ENCODE measurements at places on chromosomes 4 and X. TPM values are rescaled to one million over a fixed set of nuclear protein-coding genes. Genes with fewer than 3 reads are reported as not detected.
A peak's percentile ranks its signal among the peaks of the same experiment; 100 is the strongest.

GRCh38 chr4:3816983-3817960 lies 51.1 kb downstream of the ADRA2C start:
- DNase-seq: no peak

DNA sequence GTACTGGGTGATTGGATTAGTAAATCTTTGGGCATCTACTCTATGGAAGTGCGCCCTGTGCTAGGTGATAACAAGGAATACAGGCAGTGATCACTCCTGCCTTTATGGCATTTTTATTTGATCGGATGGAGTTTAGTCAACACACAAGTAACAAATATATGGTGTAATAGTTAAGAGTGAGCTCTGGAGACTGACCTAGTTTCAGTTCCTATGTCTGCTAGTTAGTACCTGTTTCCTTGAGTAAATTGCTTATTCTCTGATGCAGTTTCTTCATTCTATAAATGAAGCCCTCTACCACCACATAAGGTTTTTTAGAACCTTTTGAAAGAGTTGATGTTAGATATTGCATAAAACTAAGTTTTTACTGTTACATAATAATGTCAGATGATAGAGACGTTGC lies 134.6 kb downstream of the KDM6A start:
- no peak for DNase-seq

DNA sequence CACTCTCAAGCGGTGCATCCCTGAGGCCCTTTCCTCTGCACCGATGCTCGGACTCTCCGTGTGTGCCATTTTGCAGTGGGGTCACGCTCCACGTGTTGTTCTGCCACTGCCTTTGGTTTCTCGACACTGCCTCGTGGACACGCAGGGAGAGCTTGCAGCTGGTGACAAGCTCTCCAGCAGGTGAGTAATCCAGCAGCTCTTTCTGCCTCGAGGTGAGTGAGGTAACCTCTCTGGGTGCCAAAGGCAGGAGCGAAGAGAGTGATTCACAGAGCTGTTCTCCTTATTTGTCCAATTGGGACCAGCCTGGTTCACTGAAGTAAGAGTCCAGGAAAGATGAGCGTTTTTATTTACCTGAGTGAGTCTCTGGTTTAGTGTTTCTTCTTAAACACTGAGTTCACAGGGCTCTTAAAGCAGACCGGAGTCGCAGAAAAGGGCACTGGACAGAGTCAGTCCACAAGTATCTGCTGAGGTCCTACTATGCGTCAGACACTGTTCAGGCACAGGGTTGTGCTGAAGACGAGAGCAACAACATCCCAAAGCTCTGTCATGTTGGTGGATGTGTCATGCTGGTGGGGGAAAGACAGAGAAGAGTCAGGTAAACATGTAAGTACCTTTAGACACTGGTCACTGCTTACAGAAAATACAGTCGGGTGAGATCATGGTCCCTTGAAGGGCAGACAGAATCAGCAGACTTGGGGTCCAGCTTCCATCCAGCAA lies 61.8 kb downstream of the FHDC1 start:
- peak; percentile 84 for DNase-seq

DNA sequence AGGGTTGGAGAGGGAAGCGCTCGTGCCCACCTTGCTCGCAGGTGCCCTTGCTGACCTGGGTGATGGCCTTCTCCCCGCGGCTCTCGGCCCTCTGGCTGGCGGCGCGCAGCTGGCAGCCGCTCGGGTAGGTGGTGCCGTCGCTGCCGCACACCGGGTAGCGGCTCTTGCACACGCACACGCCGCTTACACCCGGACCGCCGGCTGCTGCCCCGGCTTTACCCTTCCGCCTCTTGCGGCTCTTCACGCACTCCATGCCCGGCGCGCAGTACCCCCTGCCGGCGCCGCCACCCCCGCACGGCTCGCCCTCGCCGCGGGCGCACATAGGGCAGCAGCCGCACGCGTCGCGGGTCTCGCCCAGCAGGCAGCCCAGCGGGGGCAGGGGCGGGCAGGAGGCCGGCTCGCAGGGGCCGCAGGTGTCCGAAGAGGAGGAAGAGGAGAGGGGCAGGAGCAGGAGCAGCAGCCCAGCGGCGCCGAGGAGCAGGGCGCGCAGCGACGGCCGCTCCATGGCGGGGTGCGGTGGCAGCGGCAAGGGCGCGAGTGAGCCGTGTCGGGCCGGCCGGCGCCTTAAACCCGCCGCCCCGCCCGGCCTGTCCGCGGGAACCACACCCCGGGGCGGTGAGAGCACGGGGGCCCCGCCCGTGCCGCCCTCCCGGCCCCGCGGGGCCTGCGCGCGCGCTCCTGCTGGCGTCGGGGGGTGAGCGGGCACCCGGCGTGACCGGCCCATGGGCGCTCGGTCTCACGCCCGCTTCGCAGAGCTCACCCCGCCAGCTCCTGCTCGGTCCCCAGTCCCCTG lies at the start of gene IGFBP7:
Gene IGFBP7 (minus strand): TSS at position 539 of the 793 bp plus-strand sequence. CDS start 34 bp downstream, at position 505.
- DNase-seq: no peak

DNA sequence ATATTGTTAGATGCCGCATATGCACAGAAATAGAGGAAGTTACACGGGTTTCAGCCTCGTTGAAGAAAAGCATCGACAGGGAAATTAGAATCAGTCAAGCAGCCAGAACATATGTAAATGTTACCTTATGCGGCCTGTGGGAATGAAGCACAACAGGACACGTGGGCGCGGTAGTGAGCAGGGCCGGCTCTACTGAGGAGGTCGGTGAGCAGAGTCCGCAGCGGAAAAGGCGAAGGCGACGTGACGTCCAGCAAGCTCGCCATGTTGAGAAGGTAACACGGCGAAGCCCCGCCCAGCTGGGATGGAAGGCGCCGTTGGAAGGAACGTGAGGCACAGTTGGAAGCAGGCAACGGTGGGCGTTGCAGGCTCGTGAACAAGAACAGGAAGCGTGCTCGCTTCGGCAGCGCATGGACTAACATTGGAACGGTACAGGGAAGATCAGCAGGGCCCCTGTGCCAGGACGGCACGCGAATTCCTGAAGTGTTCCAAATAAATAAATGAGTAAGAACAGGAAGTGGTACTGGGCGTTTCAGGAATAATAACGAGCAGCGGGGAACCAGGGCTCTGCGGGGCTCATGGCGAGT lies 54.6 kb downstream of the MTNR1A start:
- no peak for DNase-seq

The ARHGAP36 gene
- not detected for total RNA-seq

- DNase-seq: no peak
These were observed 225.0 kb upstream of the CXXC4 start for GRCh38 chr4:104719539-104720230.

- no peak for DNase-seq
These were observed 18.0 kb upstream of the UBA1 start for GRCh38 chrX:47175588-47175980.

DNA sequence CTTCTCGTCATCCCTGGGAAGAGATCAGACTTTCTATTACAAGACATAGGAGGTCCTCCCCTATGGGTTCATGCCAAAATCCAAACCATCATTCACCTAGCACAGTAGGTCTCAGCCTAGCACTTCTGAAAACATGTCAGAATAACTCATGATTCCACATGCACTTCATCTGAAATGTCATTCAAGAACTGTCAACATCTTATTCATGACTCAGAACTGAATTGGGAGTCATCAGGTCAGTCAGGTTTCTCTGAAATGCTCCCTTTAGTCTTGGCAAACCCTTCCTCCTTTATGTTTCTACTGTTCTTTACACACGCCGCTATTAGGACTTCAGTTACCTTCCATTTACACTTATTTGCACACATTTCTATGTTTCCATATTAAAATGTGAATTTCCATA lies 67.2 kb downstream of the ANTXR2 start:
- DNase-seq: peak; percentile 19

GRCh38 chr4:8537041-8537461 lies 43.1 kb upstream of the GPR78 start:
- DNase-seq: peak; percentile 90

DNA sequence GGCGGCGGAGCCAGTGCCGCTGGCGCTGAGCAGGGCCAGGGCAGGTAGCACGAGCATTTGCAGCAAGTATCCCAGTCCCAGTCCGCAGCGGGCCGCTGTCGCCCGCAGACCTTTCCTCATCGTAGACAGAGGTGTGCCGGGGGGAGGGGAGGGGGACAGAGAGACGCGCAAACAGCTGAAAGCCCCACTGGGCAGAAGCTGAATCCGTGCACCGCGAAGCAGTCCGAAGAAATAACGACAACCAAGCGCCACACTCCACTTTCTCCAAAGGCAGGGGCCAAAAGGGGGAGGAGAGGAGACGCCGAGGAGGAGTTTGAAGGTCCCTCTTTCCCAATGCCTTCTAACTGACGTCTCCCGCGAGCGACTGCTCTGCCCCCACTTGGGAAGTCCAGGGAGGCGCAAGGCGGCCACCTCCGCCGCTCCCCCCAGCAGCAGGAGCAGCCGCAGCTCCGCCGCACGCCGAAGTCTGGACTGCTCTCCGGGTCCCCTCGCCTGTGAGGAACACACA lies at the start of gene UNC5C:
Gene UNC5C (minus strand): TSS at position 236 of the 508 bp plus-strand sequence.
- no peak for DNase-seq

DNA sequence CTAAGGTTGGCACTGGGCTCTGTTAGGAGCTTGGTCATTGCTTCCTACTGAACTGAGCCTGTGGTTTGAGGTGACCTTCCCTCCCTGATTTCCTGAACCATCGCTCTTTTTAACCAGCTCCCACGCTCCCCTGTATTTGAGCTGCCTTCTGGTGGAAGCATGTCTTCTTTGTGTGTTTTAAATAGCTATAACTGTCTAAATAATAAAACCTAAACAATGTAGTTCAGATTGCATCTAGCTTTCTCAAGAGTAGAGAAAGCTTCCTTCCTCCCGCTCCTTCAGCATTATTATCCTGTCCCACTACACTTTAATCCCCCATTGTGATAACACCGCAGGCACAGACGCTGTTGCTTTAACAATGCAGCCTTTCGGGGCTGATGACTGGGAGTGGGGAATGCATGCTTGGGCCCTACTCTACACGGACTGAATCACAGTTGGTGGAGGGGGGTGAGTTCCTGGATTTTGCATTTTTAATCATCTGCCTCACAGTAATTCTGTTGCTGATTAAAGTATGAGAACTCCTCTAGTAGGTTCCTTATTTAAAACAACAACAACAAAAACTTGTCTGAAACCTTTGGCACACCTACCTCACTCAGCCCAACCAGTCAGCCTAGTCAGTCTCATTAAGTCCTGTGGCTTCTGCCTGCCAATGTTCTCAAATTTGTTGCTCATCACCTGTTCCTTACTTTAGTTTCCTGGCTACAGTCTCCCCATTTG lies 6.6 kb downstream of the SMS start:
- DNase-seq: peak; percentile 30

All from epithelial cell of proximal tubule (primary cell).